CD4-positive, alpha-beta T cell treated with Interleukin-15 for 4 hours (primary cell): ENCODE measurements at places on chromosomes 3 and 15.
A peak's percentile ranks its signal among the peaks of the same experiment; 100 is the strongest.

DNA sequence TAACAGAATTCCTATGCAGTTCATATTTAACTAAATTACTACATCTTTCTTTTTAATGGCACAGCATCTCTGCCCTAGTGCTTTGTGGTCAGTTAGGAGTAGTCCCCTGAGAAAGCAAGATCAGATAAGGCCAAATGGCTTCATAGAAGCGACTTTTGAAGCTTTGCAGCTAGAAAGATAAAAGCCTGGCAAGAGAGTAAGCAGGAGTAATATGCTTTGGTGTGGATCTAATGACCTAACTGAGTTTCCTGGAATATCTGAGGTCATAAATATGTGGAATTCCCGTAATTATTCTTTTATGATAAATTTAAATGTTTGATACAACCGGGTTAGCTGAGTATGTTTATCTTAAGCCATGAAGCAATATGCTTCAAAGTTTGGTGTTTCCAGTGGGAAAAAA lies 374.9 kb upstream of the LRRC3B start:
- DNase-seq = no peak

- no peak for DNase-seq
These were observed 42.8 kb downstream of the GRIP2 start for GRCh38 chr3:14497321-14497720.

GRCh38 chr3:15903164-15903563 lies 105.4 kb upstream of the ANKRD28 start:
- no peak for DNase-seq

GRCh38 chr3:51388286-51389029 lies 2.6 kb upstream of the RBM15B start:
- DNase-seq = no peak

DNA sequence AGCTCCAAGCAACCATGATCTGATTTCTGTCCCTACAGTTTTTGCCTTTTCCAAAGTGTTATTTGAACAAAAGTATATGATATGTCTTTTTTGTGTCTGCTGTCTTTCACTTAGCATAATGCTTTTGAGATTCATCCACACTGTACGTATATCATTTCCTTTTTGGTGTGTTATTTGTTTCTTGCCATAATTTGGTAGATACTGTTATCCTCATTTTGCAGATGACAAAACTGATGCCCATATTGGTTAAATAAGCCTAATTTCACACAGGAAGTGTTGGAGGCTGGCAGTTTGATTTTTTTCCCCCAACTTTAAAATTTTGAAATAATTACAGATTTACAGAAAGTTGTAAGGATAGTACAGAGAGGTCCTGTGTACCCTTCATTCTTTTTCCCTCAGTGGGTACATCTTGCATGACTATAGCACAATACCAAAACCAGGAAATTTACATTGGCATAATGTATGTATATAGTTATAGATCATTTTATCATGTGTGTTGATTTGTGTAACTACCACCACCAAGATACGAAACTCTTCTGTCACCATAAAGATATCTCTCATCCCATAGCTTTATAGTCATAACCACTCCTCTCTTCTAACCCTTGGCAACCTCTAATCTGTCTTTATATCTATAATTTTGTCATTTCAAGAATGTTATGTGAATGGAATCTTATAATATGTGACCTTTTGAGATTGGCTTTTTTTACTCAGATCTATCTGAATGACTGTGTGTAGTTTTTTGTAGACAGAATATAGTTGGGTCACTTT lies 55.6 kb downstream of the RASA2 start:
- no peak for DNase-seq

DNA sequence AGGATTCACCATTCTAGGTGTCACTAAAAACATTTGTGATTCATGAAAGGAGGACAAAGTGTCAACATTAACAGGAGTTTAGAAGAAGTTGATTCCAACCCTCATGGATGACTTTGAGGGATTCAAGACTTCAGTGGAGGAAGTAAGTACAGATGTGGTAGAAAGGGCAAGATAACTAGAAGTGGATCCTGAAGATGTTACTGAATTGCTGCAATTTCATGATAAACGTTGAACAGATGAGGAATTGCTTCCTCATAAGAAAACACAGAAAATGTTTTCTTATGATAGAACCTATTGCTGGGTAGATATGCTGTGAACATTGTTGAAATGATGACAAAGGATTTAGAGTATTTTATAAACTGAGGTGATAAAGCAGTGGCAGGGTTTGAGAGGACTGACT lies 23.5 kb upstream of the ATP2C1 start:
- DNase-seq = no peak

DNA sequence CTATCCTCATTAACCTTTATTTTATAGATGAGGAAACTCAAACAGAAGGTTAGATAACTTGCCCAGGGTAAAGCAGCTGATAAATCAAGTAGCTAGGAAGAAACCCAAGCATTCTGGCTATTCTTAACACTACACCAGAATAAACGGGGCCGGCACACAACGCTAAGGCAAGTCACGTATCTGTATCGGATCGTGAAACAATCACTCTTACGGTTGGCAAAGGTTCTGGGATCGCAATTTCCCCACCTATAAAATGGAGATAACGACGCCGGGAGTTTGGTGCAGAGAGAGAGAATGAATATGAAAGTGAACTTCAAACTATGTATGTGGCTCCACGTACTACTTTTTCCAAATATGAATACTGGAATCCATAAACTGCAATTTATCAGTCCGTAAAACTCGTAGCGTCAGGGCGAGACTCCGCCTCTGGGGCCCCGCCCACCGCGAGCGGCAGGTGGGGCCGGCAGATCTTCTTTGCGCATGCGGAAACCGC lies 252 bp upstream of the ARMC8 start:
- peak; percentile 92 for DNase-seq

DNA sequence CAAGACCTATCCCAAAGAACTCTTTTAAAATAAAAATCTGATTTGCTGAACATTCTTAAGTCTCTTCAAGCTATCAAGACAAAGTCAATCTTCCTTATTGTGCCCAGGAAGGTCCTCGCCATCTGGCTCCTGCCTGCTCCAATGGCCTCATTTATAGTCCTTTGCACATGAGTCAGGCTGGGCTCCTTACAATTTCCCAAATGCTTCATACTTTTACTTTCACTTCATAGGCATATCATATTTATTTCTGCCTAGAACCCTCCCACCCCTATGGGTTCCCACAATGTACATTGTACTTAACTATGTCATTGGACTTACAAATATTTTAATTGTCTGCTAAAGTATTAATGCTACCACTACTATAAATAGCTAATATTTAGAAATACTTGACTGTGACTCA lies 9.1 kb downstream of the THRB start:
- DNase-seq = no peak

GRCh38 chr3:182810574-182811268 lies 17.4 kb downstream of the ATP11B start:
- no peak for DNase-seq
